Mucosa of gallbladder (tissue), 1 donor: ENCODE measurements at places on chromosomes 11 and 22. TPM values are rescaled to one million over a fixed set of nuclear protein-coding genes. Genes with fewer than 3 reads are reported as not detected.

DNA sequence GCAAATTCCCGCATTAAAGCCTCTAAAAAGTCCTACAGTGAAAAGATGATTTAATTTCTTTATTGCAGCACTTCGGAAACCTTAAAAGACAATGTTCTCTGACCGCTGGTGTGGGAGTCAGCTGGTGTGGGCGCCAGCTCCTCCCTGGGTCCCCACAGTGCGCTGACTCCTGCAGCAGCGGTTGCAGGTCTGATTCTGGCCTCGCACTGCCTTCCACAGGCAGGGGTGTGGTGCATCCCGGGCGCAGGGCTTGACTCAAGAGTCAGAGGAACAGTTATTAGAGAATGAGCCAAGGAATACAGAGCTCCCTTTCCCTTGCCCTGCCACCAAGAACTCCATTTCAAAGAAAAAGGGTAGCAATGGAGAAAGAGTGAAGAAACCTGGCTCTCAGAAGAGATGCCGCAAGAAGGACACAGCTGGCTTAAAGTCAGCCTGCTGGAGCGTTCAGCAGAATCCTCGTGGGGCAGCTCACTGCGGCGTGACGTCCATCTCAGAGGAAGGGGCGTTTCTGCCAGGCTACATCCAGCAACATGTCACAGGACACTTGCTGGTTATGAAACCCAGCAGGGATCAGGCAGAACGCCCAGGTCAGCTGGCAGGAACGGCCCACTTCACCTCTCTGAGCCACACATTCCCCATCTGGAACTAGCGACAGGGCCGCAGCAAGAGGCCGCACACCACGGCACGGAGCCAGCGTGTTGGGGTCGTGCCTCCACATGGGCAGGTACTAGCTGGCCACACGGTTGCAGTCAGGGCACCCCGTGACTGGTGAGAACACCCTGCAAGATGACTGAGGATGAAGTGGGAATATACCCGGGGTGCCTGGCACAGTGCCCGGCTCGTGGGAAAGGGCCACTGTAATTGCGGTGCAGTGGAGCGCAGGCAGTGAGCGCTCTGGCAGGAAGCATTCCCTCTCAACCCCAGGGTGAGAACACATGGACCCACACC lies 18.1 kb upstream of the EFCAB6 start:
- no peak for DNase-seq

DNA sequence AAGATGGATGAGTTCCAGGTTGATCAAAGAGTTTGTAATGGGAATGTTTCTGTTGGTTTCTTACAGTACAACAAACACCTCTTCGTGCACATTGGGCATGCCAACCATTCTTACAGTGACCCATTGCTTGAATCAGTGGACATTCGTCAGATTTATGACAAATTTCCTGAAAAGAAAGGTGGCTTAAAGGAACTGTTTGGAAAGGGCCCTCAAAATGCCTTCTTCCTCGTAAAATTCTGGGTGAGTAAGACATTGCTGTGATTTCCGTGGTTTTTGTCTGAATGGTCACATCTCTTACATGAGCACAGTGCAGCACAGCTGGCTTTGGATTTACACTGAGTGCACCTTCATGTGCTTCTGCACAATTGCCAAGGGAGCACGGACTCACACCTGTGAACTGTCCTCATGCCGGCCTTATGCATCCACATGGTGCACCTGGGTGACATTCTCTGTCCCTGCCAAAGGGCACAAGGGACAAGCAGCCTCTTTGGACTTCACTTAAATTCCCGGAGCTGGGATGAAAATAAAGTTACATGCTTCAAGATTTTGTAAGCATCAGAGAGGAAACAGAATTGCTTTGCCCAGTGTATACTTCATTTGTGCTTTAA lies 107.1 kb upstream of the RASSF10 start:
- DNase-seq = no peak

- no peak for DNase-seq
Measured at GRCh38 chr22:28983190-28983589, 78.4 kb downstream of the C22orf31 start.

DNA sequence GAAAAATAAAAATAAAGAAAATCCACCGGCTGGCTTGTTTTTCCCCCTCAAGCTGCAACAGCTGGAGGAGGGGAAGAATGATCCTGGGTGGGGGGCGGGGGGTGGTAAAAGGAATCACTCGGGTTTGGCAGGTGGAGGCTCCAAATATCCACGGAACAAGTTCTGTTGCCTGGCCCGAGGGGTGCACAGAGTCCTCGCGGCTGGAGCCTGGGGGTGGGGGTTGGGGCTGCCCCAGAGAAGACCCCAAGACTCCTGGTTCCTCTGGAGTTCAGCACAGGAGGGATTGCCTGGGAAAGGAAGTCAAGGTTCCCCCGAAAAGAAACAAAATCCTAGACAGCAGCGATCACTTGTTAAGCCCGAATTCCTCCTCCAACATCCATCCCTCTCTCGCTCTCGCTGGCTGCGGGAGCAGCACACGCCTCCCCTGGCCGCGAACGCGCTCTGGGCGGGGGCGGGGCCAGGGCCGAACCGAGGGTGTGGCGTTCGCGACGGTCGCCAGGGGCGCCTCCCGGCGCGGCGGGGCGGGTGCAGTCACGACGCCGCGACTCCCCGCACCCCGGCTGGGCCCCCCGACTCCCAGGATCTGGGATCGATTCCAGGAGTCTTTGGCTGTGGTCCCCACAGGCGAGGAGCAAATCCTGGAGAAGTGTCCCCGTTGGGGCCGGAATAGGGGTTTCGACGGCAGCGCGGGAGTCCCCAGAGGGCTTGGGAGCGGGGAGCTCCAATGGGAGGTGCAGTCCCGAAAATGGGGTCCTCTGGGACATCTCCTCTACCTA lies at the start of gene KCNA4:
TSS of gene KCNA4 (minus strand) at position 443 of the 776 bp plus-strand sequence. CDS start 4,352 bp downstream, outside the sequence.
- no peak for DNase-seq

DNA sequence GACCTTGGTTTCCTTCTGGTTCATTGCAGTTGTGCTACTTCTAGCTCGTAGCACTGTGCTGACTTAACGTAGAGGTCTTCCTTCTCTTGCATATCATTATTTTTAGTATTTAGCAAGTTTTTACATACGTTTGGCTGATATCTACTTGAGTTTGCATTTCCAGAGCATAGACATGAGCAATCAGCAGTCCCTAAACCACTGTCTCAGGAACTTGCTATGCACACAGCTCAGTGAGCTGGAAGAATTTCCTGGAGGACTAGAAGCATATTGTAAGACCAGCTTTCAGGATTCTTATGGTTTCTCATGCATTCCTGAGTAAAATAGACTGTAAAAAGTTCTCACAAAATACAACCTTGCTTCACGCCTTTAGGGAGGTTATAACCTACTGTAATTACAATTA lies 226.7 kb upstream of the PDGFD start:
- no peak for DNase-seq

Gene SLCO2B1
- total RNA-seq = 112 TPM

Gene OR51B5
- 0.37 TPM for total RNA-seq

DNA sequence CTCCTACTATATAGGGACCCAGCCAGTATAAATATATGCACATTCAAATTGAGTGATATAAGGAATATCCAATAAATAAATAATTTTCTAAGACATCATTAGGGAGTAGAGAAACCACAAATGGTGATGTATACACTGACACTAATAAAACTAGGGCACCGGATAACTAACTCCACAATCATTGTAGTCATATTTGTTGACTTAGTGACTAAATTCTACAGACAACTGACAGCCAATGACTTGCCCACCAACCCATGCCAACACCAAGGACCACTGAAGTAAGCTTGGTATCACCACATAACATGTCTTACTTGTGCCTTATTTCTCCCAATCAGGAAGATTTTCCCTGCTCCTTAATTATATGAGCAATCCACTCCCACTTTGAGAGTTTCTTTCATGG lies 139.6 kb upstream of the TRPC6 start:
- no peak for DNase-seq

- DNase-seq = no peak
Measured at GRCh38 chr22:32378707-32379272, 21.1 kb downstream of the RFPL3 start.

DNA sequence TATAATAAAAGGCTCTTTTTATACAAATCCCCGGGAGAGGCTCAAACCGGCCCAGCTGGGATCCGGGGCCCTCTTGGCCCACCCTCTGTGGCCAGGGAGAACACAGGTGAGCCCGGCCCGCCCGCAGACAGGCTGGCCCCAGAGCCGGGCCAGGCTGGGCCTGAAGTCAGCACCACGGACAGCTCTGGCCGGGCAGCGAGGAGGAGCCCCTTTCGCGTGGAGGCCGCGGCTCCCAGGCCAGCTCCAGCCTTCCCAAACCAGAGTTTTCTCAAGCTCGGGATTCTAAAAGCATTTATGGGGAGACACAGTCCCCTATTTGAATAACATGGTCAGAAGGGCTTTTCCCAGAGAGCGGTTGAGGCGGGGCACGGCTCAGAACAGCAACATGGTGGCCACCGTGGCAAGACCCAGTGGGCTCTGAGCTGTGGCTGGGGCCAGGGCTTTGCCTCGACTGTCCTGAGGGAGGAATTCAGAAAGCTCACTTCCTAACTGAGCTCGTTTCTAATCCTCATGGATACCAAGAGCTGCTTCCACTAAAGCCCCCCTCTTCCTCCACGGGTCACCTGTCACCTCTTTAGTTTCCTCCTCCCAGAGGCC lies 115.4 kb downstream of the BRD1 start:
- DNase-seq = no peak

GRCh38 chr11:74206746-74207145 lies 35.7 kb downstream of the PPME1 start:
- DNase-seq = no peak

DNA sequence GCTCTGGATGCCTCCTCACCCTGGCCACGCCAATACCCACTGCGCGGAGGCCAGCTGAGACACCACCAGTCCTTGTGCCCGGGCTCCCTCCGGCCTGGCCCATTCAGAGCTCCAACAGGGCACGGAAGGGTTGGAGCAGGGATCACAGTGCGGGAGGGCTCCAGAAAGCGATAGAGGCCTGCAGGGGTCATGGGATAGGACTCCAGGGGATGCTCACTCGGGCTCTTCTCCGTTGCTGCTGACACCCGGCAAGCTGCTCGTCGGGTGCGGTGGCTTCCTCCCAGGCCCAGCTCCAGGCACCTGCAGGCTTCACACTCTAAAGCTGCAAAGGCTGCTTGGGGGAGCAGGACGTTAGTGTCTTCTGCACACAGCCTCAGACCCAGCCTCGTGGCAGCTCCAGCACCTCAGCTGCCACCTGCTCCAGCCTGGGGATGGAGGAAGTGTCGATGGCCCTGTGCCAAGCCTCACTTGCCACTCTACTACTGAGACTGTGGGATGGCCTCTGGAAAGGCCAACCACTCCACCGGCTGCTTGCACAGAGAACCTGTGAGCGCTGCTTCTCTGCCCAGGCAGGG lies 10.6 kb downstream of the WNT7B start:
- no peak for DNase-seq

- DNase-seq = no peak
Measured at GRCh38 chr22:41425660-41426365, 20.8 kb downstream of the TOB2 start.

Gene CDC42EP2
- total RNA-seq = 21.5 TPM

DNA sequence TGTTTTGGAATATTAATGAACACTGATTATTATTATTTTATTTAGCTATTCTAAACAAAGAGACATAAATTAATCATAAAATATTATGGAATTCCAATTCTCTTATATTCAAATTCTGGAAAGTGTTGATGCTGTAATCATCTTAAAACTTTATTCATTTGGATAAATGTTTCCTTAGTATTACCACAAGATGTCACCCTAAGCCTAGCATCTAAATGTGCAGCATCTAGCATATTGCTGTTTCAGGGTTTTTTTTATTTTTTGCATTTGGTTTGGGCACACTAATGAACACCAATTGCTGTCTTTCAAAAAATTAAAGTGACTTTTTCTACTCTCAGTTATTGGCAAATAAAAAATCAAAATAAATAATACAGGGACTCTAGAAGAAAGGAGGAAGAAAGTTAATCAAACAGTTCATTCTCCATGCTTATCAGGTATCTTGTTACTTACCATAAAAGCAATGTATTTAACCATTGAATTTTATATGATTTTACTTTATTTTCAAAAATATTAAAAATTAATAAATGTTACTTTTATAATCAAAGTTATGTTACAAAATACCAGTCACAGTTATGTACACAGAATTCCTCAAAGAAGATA lies 31.8 kb downstream of the DLG2 start:
- no peak for DNase-seq

DNA sequence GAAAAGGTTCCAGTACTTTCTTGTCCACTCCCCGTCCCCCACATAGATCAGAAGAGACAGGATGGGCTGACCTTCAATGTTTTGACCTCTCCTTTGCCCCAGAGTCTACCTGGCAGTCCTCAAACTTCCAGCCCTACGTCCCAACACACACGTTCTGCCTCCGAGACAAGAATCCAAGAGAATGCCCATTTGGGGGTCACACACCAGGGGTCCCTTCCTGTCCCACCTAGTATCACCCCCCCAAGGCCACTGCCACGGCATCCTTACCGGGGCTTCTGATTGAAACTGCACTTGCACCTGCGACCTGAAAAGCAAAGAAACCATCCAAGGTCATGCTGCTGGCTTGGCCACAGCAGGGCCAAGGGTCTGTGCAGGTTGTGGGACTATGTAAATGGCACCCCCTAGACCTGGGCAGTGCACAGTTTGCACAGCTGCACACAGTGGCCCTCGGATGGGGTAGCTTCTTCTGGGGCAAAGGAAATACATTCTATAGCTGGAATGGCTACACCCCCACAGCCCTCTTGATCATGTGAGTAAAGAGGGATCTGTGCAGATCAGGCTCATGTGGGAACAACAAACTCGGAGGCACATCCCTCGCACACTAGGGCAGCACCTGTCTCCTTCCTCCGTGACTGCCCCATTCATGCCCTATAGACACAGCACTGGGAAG lies 16.5 kb upstream of the FXYD2 start:
- DNase-seq = peak; percentile 9

Gene PPM1F
- 23.2 TPM for total RNA-seq

DNA sequence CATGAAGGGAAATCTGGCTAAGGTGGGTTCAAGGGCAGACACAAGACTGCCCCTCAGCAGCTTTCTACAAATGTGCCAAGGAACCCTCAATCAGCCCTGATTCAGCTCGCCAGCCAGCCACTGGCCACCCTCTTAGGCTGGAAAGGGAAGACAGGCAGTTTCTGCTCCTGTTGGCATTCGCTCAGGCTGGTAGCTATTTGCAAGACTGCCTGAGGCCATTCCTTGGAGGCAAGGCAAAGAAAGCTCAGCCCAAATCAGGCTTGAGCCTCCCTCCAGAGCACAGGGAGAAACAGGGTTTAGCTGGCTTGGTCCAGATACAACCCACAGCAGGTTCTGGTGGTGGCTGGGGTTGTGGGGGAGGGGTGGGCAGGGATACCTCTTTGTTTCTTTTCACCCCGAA lies 19.2 kb downstream of the TP53I11 start:
- no peak for DNase-seq

- DNase-seq = no peak
Measured at GRCh38 chr11:57354699-57355098, 16.5 kb downstream of the P2RX3 start.

Gene NCR3LG1
- total RNA-seq = 8.2 TPM

- no peak for DNase-seq
Measured at GRCh38 chr11:103978616-103979595, 57.5 kb upstream of the DDI1 start.

Gene PHETA2
- total RNA-seq = 10.3 TPM

Gene DDI1
- total RNA-seq = not detected
